ENCODE measurements at places on chromosomes 5 and 9. TPM values are rescaled to one million over a fixed set of nuclear protein-coding genes. Genes with fewer than 3 reads are reported as not detected.

- no peak for DNase-seq
Observed at GRCh38 chr9:26321935-26322334, 570.7 kb downstream of the CAAP1 start.

DNA sequence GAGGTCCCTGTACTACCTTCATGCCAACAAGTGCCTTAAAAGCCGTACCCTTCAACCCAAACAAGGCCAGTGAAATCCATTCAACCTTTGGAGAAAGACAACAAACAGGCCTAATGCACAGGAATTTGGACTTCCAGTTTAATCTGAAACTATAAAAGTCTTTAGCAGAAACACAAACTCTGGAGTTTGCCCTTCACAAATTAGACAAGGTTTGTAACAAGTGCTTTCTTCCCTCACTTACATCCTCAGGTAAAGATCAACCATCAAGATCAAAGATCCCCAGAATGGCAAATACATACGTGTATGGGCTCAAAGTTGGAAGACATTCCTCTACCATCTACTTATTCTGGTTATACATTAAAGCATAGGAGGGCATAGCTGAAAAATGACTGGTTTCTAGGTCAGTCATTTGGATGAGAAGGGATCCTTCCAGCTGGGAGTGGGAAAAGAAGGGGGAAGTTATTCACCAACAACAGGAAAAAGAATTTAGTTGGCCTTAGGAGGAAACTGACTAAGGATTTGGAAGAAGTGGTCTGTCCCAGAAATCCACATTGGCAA is 2.0 kb downstream of the DAB2 start:
- DNase-seq: no peak

DNA sequence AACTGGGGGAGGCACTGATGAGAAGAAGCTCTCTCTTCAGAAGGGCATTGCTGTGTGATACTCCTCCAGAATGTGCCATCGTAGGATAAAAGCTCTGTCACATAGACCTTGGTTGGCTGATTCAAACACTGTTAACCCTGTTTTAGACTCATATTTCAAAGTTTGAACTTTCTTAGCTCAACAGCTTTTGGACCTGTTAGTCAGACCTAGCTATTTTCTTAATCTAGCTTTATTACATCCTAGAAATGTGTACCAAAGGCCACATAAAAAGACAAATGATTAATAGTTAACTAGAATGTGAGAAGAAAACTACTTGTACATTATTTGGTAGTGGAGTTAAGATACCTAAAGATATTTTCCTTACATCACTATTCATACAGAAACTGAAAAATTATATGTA is 4.3 kb downstream of the RHOBTB3 start:
- no peak for DNase-seq

GRCh38 chr9:23842565-23843129 is 16.6 kb upstream of the ELAVL2 start:
- no peak for DNase-seq

TMEM174 gene
- not detected for total RNA-seq

QRFP gene
- total RNA-seq: not detected

HAVCR2 gene
- 2.0 TPM for total RNA-seq

GRCh38 chr5:128212191-128212806 is 128.7 kb downstream of the SLC12A2 start:
- DNase-seq: no peak

All from ovary (tissue), 10 donors.